ENCODE measurements at places on chromosomes 11 and 22.

- DNase-seq, result no peak
These were observed 60.8 kb downstream of the MYO7A start for GRCh38 chr11:77188633-77189491.

- no peak for DNase-seq
These were observed 22.2 kb downstream of the SGSM3 start for GRCh38 chr22:40392618-40393017.

- no peak for DNase-seq
These were observed 57.2 kb upstream of the ALDH3B2 start for GRCh38 chr11:67731583-67731982.

GRCh38 chr11:113242767-113243397 lies 71.5 kb upstream of the TTC12 start:
- DNase-seq, result no peak

- DNase-seq, result no peak
These were observed 36.1 kb downstream of the MMP20 start for GRCh38 chr11:102589047-102589459.

DNA sequence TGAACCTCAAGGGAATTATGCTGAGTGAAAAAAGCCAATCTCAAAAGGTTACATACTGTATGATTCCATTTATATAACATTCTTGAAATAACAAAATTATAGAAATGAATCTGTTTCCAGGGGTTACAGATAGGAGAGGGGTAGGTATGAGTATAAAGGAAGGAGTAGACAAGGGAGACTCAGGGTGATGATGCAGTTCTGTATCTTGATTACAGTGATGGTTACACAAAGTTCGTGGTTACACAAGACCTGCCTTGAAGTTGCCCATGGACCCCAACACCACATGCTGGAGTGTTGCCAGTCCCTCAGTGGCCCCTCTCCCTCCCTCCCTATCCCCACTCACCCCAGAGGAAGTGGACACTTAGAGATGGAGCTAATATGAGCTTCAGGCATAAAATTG lies 20.3 kb downstream of the STK33 start:
- no peak for DNase-seq

GRCh38 chr11:111448831-111449557 lies 63.2 kb downstream of the BTG4 start:
- DNase-seq, result no peak

DNA sequence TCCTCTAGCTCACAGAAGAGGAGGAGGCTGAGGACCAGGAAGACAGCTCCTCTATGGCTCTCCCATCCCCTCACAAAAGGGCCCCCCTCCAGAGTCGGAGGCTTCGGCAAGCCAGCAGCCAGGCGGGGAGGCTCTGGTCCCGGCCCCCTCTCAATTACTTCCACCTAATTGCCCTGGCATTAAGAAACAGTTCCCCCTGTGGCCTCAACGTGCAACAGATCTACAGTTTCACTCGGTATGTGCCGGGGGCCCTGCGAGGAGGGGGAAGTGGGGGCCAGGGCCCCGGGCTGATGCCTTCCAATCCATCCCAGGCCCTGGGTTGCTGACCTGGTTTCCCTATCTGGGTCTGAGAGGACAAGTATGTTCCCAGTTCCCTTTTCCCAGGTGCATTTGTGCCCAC lies 7.9 kb downstream of the FOXR1 start:
- no peak for DNase-seq

- DNase-seq, result no peak
These were observed 309.5 kb downstream of the CADM1 start for GRCh38 chr11:115194802-115195110.

GRCh38 chr11:116384876-116385275 lies 387.9 kb downstream of the BUD13 start:
- DNase-seq, result no peak

GRCh38 chr11:113732092-113732491 lies 26.0 kb upstream of the TMPRSS5 start:
- no peak for DNase-seq

GRCh38 chr11:34150494-34151151 lies 45.2 kb downstream of the NAT10 start:
- no peak for DNase-seq

DNA sequence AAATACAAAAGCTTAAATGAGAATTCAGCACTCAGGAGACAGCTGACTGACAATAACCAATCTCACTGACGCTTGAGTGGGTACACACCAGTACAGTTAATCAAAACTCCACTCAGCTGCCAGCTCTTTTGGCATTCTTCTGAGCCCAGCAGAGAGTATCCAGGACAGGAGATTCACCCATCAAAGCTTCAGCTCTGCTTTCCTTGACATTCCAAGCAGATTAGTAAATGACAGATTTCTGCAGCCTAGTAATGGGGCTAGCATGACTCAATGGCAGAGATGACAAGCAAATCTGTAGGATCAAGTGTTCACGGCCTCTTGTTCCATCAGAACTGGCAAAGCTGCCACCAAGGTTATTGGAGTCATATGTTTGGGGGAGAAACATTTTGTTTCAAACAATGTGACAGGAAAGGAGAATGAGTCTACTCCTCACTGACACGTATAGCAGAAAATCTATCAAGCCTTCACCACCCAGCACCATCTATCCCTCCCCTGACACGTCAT lies 420.0 kb downstream of the DYNC2H1 start:
- no peak for DNase-seq

- no peak for DNase-seq
These were observed 53.3 kb downstream of the IGLL1 start for GRCh38 chr22:23526596-23527316.

DNA sequence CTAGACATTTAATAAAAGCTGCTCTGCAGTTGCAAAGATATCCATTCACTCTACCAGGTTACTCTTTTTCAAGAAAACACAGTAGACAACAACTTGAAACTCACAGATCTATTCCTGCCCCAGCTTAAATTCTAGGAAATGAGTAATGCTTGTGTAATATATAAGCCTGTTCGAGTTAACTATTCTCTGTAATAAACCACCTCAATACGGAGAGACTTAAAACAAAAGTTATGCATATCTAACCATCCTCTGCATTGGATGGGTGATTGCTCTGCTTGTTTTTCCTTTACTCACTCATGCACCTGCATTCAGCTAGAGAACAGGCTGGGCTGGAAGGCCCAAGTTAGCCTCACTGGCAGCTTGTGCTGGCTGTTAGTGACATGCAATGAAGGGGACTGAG lies 13.3 kb downstream of the LRRC4C start:
- no peak for DNase-seq

DNA sequence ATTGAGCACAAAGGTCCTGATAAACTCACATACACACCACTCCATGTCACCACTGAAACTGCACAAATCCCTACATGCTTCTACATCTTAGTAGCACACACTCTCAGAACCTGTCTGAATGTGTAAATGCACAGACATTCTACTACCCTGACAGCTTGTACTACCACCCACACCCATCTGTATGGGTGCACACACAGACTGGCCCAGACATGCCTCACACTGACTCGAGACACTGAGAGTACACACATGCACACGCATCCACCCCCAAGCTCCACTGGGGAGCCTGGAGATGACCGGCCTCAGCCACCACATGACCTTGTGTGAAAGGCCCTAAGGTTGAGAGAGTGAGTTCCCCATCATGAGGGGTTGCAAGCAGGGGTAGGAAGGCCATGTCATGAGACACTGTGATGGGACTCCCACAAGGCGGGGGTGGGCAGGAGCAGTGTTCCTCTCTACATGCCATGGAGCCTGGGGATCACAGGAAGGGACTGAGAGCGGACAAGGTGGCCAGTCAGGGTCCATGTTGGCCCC lies 28.1 kb downstream of the ARAP1 start:
- DNase-seq, result no peak

DNA sequence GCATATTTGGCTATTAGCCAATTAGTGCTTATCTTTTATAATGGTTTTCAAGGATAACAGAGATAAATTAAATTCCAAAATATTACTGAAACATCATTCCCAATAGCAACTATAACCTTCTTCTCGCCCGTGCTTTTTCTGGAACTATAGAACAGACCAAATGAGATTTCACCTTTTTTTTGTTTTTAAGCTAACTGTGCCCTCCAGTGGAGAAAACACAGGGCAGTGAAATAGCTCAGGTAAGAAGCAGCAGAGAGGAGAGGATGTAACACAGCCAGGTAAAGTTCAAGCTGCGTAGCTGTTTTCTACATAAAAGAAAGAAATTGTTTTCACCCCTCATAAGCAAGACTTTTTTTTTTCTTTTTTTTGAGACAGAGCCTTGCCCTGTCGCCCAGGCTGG lies 28.2 kb downstream of the HSD17B12 start:
- DNase-seq, result no peak

DNA sequence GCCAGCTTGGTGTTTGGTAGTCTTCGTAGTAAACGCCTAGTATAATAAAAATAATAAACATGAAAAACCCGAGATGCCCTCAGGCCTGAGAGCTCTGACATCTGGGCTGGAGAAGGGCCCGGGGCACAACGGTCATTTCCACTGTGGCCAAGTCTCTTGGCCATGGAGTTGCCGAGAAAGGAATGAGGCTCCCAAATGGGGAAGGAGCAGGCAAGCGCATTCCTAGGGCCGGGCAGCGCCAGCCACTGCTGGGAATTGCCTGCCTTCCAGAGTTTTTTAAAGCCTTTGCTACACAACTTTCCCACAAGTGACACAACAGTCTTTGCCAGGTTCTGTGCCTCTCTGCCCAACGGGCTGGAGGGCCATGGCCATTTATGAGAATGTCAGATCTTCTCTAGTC lies 103.4 kb downstream of the NAV2 start:
- no peak for DNase-seq

GRCh38 chr11:8250981-8251615 lies 12.6 kb downstream of the LMO1 start:
- no peak for DNase-seq

- DNase-seq, result no peak
These were observed 475.6 kb downstream of the MIAT start for GRCh38 chr22:27133019-27133431.

DNA sequence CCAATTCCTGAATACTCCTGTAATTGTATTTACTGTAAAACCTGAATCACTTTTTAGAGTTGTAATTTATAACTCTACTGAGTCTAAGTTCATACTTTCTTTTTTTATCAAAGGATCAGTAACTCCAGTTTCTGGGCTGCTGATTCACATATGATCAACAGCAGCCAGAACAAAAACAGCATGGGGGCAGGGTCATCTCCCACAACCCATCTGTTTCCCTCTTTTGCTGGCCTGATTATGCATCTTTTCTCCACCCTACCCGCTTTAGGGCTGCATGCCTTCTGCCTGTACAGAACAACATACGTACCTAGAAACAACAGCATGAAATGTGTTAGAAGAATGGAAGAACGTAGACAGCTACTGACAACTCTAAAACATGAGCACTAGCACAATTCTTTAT lies 76.0 kb downstream of the MRTFA start:
- DNase-seq, result no peak

All from memory B cell (primary cell).